Midbrain (tissue), 1 donor: ENCODE measurements at places on chromosomes 16 and 17.

- DNase-seq = no peak
These were observed 243.1 kb upstream of the MAF start for GRCh38 chr16:79843631-79844043.

GRCh38 chr17:17804007-17804406 lies 32.8 kb downstream of the SREBF1 start:
- DNase-seq = no peak

DNA sequence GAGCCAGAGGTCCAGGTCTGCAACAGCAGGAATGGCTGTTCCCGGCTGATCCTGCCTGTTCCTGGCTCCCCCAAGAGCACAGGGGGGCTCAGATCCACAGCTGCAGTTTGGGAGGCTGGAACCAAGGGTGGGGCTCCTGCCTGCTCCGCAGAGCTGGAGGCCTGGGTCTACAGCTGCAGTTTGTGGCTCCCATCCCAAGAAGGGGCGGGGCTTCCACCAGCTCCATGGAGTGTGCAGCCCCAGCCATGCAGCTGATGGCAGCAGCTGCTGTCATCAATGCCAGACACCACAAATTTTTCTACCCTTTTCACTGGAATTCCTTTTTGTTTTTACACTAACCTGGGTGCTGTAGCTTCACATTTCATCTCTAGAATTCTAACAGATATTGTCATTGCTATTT lies 135.4 kb upstream of the KIF2B start:
- no peak for DNase-seq

DNA sequence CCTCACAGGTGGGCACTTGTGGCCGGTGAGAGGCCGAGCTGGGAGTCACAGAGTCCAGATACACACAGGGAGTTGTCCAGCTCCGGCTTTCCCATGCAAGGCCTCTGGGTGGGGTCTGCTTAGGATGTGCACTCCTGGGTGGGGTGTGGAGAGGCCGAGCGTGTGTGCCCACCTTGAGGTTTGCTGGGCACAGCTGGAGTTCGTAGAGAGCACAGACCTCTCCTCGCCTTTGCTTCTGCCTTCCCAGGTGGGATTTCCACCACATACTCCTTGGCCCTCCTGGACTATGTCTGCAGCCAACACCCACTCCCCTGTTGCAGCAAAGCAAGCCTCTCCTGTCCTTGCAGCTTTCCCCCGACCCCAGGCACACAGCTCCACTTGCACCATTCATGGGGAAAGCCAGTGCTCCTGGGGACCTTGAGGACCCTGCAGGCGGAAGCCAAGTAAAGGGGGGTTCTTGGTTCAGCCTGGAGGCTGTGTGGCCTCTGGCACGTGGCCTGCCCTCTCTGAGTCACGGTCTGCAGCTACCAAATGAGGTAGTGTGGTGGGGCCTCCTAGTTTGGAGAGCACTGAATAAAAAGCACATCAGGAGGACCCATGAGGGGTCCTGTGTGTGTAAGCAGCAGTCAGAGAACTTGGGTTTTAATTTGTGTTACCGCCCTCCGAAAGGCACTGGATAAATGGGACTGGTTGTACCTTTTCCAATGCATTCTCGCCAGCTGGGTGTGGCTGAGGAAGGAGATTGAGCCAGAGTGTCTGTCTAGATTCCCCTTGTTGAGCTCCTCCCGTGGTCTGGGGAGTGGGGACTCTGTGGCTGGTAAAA lies 31.5 kb downstream of the MPRIP start:
- DNase-seq = no peak

DNA sequence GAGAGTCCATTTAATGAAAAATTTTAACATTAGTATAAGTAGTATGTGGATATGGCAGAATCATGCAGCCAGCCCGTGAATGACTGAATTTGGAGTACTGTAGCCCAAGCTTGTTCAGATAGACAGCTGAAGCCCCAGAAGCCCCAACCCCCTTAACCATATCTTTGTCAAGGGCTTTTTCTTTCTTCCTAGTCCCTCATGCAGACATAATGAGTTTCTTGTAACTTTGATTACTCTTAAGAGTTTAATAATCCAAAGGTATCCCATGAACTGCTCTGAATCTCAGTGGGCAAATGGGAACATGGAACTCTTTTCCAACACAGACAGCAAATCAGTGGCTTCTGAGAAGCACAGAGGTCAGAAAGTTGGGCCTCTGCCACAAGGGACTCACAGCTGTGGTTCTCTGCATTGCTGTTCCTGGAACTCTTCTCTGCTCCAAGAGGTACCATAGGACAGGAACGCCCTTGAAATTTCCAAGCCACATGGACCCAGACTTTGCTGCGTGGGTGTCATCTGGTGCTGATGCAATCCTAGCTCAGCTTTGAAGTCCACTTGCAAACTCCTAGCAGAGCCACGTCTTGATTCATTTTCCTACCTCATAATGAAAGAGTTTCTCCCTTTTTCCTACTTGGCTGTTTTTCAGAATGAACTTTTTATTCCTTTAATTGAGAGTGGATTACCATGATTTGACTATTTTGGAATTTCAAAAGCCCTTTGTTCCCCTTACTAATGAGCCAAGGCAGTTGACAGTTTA lies 18.1 kb downstream of the LYRM1 start:
- DNase-seq = no peak
